ENCODE measurements at places on chromosomes 4 and X. TPM values are rescaled to one million over a fixed set of nuclear protein-coding genes. Genes with fewer than 3 reads are reported as not detected.

The HERC5 gene
- total RNA-seq, result 4.3 TPM

The GPM6B gene
- total RNA-seq, result 2.4 TPM

The UFSP2 gene
- total RNA-seq, result 34.7 TPM

The RBM47 gene
- total RNA-seq, result 2.3 TPM

The GYPE gene
- not detected for total RNA-seq

The PLAC1 gene
- total RNA-seq, result not detected

The ADGRL3 gene
- 11.4 TPM for total RNA-seq

The CSAG2 gene
- total RNA-seq, result not detected

The MGAT4D gene
- not detected for total RNA-seq

The HTR2C gene
- not detected for total RNA-seq

The HSFX2 gene
- 1.1 TPM for total RNA-seq

GRCh38 chr4:77818602-77819403, at the start of gene CNOT6L:
CNOT6L (minus strand) TSS chr4:77819368; CDS start chr4:77819308, 60 bp downstream.
- no peaks in the 10 kb centered on the region for H3K27me3 ChIP-seq
- DNase-seq, result peak; percentile 72
- peak within 1 kb of the TSS; percentile 85 for H3K4me3 ChIP-seq
- no peaks in the 10 kb centered on the region for H3K36me3 ChIP-seq
- peaks cover 55% of the 10 kb centered on the region for H3K4me1 ChIP-seq

DNA sequence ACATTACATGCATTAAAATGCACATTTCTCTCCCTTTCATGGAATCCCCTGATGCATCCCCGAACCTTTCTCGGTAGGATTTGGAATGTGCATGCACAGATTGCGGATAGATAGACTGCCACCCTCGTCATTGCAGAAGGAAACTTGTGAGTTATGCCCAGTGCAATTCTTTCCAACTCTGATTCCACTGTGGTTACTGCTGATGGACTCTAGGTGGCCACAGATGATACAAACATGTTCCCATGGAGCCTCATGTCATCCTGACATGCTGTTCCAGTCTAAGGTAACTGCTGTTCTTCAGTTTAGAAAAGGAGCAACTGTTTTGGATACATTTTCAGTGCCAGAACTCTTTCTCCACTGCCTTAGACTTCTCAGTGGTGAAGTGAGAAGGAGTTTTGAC, 9.1 kb upstream of the VCX3B start:
- no peak overlapping the region for H3K27ac ChIP-seq
- no peak for DNase-seq
- H3K27me3 ChIP-seq, result no peaks in the 10 kb centered on the region
- H3K4me3 ChIP-seq, result no peak overlapping the region
- H3K36me3 ChIP-seq, result no peaks in the 10 kb centered on the region
- no peaks in the 10 kb centered on the region for H3K4me1 ChIP-seq

DNA sequence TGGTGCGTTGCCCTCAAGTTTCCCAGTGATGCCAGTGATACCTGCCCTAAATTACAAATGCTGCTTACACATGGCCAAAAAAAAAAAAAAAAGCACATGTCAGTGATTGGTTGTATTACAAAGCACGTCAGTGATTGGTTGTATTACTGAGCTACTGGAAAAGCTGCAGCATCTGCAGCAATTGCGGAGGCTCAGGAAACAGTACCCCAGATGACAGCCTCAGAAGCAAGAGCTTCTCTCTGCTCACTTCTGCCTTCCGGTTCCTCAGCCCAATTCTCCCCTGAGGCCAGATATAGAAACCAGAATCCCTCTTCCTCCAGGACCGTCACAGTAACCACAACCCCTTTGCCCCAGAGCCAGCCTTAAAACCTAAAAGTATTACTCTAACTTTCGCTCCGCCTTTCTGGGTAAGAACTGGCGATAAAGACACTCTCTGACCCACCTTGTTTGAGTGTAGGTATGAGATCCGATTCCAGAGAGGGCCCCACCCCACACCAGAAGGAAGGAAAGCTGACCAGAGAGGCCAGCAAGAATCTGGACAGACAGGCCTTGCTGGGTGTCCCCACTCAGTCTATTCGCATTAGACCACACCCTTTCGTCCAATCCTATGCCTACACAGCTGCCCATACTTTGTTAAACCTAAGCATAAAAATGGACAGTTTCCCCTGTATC, 85.0 kb upstream of the SORBS2 start:
- H3K36me3 ChIP-seq, result no peaks in the 10 kb centered on the region
- H3K27me3 ChIP-seq, result no peaks in the 10 kb centered on the region
- no peaks in the 10 kb centered on the region for H3K4me1 ChIP-seq

GRCh38 chr4:172095161-172095560, 282.0 kb downstream of the GALNTL6 start:
- H3K4me3 ChIP-seq, result no peak overlapping the region
- no peaks in the 10 kb centered on the region for H3K36me3 ChIP-seq
- no peak overlapping the region for H3K27ac ChIP-seq
- no peaks in the 10 kb centered on the region for H3K4me1 ChIP-seq
- H3K27me3 ChIP-seq, result no peaks in the 10 kb centered on the region

DNA sequence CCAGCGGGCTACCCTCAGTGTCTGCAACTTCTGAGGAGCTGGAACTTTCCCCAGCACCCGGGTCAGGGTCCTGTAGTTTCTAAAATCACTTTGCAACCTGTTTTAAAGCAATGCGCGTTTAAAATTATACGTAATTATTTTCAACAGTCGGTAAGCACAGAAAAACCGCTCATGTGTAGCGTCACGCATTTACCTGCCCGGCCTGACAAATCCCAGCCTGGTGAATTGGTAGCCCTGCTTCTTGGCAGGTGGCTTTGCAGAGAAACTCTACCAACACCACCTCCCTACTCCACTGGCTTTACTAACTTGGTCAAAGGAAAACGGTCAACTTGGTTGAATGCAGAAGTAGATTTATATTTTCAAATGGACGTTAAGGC, 640 bp downstream of the BANK1 start:
- H3K36me3 ChIP-seq, result no peaks in the 10 kb centered on the region
- peaks cover 30% of the 10 kb centered on the region for H3K27me3 ChIP-seq
- H3K4me3 ChIP-seq, result peak overlapping the region; percentile 36
- DNase-seq, result no peak
- no peaks in the 10 kb centered on the region for H3K4me1 ChIP-seq

- no peaks in the 10 kb centered on the region for H3K4me1 ChIP-seq
- H3K4me3 ChIP-seq, result no peak overlapping the region
- H3K36me3 ChIP-seq, result no peaks in the 10 kb centered on the region
- H3K27me3 ChIP-seq, result no peaks in the 10 kb centered on the region
- no peak overlapping the region for H3K27ac ChIP-seq
Measured at GRCh38 chr4:115234405-115235093, 121.1 kb upstream of the NDST4 start.

- H3K4me3 ChIP-seq, result no peak overlapping the region
- H3K36me3 ChIP-seq, result peaks cover 19% of the 10 kb centered on the region
- H3K27ac ChIP-seq, result no peak overlapping the region
- peaks cover 51% of the 10 kb centered on the region for H3K4me1 ChIP-seq
- H3K27me3 ChIP-seq, result no peaks in the 10 kb centered on the region
- no peak for DNase-seq
Measured at GRCh38 chr4:88720451-88721428, 23.1 kb upstream of the NAP1L5 start.

DNA sequence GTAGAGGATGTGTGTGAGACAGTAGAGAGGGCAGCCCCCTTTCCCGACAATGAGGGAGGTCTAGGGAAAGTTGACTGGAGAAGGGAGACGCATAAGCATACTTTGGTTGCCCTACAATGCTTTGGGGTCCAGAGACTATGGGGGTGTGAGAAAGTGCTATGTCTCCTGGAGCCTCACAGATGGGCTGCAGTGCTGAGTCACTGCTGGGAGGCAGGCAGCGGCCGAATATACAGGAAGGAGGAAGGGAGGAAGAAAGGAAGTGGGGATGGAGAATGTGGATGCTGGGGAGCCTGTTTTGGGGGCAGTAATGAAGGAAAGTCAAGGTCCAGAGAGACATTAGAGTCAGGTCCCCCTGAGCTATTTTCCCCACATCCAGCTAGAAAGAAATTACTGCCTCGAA, 12.7 kb downstream of the DRP2 start:
- no peaks in the 10 kb centered on the region for H3K36me3 ChIP-seq
- no peak overlapping the region for H3K4me3 ChIP-seq

- no peak overlapping the region for H3K4me3 ChIP-seq
- H3K27me3 ChIP-seq, result no peaks in the 10 kb centered on the region
- H3K27ac ChIP-seq, result no peak overlapping the region
- DNase-seq, result no peak
Measured at GRCh38 chr4:90171491-90171890, 44.3 kb downstream of the CCSER1 start.

DNA sequence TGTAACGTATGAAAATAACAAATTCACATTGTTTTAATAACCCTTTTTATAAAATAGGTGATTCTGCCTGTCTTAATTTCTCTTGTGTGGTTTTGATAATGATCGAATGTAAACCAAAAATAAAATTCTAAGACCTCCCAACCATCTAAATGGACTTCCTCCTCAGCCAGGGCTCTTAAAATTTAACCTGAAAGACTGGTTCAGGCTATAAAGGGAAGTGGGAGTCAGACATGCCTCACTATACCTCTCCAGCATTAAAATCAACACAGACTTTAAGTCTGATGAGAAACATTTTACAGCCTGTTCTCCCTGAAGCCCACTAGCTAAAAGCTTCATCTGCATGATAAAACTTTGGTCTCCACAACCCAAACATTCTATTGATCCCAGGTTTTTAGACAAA, 97.6 kb upstream of the STIM2 start:
- H3K4me3 ChIP-seq, result no peak overlapping the region
- no peak overlapping the region for H3K27ac ChIP-seq
- H3K36me3 ChIP-seq, result no peaks in the 10 kb centered on the region
- H3K4me1 ChIP-seq, result no peaks in the 10 kb centered on the region
- DNase-seq, result no peak

Measured in heart right ventricle (tissue), 16 donors.